ENCODE measurements at places on chromosomes 4 and X.

DNA sequence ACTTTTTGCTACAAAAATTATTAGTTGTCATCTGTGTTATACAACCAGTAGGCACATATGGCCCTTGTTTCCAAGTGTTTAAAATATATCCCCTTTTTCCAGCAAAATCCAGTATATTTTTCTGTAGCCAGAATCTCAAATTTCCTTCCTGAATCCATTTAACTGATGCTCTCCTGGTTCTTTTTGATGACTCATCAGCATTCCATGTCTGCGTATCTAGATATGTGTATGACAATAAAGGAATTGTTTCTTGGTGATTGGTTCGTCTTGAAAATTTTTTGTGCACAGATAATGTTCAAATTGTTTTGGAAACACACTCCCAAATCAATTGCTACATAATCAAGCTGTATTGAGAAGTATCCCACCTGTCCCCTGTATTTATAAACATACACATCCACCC, 98.3 kb downstream of the ITM2A start:
- DNase-seq, result no peak

- no peak for DNase-seq
Observed at GRCh38 chrX:56757327-56757726, 28.3 kb downstream of the NBDY start.

- DNase-seq, result no peak
Observed at GRCh38 chr4:93841803-93842345, 13.3 kb downstream of the ATOH1 start.

DNA sequence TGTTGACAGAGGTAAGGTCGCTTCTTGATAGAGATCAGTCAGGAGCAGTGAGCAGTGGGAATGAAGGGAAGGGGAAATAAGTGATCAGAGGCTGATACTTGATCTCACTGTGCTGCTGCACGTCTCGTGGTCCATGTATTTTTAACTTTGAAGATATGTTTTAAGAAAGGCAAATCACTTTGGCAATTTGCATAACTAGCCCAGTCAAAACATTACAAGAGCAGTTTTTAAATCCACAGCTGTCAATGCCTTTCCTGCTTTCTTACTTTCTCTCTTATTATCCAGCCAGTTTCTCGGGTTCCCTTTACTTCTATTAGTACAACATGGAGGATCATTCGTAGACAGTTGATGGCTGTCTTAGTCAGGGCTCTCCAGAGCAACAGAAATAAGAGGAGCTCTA, 472.8 kb downstream of the TMA16 start:
- no peak for DNase-seq

- no peak for DNase-seq
Observed at GRCh38 chr4:118077767-118078105, 43.5 kb downstream of the NDST3 start.

- no peak for DNase-seq
Observed at GRCh38 chr4:26029568-26030131, 115.6 kb downstream of the SMIM20 start.

Data from PC-9 (cell line).